NCI-H510A (cell line): ENCODE measurements at places on chromosomes 5 and 9.
A peak's percentile ranks its signal among the peaks of the same experiment; 100 is the strongest.

GRCh38 chr5:72302171-72302570 lies 17.9 kb downstream of the MRPS27 start:
- DNase-seq: no peak

DNA sequence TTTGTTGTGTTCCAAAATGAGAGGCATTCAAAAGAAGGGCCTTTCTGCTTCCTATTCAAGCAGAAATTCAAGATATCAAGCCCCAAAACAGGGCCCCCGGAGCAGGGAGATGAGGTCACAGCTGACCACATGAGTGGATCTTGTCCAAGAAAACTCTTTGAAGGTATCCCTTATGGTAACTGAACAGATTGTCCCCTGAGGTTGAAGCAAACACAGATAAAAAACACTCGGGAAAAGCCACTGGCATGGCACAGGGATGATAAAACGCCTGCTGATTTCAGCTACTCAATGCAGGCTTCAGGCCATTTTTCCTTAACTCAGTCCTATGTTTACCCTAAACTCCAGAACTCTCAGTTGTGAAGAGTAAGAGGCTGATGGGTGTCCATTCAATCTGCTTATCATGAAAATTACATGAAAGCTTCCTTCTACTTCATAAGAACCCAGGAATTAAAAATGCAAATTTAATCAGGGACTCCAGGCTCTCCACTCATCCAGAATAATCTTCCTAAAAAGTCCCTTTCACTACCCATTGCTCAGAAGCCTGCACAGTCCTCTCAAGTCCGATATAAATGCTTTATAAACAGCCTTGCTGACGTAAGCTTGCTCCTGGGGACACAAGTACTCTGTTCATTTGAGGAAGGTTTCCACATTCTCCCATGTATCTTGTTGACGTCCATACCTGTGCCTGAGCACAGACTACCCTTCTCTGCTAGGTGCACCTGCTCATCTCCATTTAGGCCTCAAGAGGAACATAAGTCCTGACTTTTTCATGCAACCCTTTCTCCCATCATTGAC lies 35.9 kb upstream of the SLC1A3 start:
- DNase-seq: no peak

GRCh38 chr5:83015676-83016075 lies 61.5 kb downstream of the TMEM167A start:
- DNase-seq: no peak

DNA sequence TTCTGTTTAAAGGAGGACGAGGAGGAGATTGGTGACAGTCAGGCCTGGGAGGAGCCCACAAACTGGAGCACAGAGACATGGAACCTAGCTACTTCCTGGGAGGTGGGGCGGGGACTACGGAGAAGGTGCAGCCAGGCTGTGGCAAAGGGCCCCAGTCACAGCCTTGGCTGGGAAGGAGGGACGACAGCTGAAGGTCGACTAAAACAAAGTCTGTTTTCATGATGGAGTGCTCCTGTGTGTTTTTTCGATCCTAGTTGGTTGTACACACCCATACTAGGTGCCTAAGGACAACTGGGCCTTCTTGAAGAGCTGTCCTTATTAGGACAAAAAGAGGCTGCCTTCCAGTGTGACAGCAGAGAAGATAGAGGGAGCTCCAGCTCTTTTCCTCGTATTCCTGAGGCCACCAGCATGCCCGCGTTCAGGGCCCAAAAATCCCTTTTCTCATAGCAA lies 2.9 kb downstream of the CCDC107 start:
- no peak for DNase-seq

- DNase-seq: no peak
Measured at GRCh38 chr9:77946969-77947620, 84.5 kb downstream of the GNAQ start.

DNA sequence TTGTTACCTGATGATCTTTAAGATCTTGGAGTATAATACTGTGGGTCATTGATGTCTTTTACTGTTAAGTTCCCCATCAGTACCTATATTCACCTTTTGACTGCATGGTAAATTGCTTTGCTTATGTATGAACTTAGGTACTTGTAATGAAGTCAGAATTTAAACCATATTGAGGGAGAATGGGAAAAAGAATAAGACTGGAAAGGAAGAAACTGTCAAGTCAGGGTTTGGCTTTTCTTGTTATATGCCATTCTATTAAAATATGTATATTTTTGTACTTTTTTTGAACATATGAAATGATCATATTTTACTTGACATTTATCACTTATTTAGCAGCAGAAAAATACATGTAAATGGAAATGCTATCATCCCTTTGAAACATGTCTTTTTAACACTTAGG lies 58.6 kb downstream of the KIAA1958 start:
- no peak for DNase-seq

GRCh38 chr9:124206391-124206790 lies 51.4 kb upstream of the NEK6 start:
- DNase-seq: peak; percentile 81

- no peak for DNase-seq
Measured at GRCh38 chr5:43312076-43312661, 1.0 kb downstream of the HMGCS1 start.

DNA sequence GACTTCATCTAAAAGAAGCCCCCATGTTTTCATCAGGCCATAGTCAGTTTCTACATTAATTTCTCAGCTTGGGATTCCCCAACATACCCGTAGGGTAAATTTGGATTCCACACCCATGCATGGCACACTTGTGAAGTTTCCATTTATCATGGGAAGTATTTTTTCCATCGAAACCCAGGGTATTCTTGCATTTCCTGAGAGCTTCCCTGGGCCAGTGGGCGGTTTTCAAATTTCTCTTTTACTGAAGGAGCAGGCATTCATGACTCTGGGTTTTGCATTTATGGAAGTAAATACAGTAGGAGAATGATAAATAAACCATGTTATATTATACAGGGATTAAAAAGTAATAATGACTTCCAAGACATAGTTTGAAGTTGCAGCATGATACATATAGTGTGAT lies 93.0 kb upstream of the MAP3K1 start:
- DNase-seq: no peak

DNA sequence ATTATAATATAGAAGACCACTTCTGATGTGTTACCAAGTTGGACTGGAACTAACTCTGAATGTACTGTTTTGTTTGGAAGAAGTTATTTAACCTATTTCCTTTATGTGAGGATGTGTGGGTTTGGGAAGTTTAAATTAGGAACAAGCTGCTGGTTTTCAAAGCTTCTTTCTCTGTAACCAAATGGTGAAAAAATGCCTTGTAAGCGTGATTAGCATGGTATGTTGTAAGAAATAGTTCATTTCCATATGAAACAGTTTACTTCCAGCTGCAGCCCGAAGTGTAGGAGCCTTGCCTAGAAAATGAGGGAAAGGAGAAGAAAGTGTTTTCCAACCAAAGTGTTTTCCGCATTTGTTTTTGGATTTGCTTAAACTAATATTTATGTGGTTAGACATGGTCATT lies 36.0 kb downstream of the TTC1 start:
- no peak for DNase-seq

GRCh38 chr5:82351754-82352145 lies 73.6 kb upstream of the RPS23 start:
- no peak for DNase-seq

DNA sequence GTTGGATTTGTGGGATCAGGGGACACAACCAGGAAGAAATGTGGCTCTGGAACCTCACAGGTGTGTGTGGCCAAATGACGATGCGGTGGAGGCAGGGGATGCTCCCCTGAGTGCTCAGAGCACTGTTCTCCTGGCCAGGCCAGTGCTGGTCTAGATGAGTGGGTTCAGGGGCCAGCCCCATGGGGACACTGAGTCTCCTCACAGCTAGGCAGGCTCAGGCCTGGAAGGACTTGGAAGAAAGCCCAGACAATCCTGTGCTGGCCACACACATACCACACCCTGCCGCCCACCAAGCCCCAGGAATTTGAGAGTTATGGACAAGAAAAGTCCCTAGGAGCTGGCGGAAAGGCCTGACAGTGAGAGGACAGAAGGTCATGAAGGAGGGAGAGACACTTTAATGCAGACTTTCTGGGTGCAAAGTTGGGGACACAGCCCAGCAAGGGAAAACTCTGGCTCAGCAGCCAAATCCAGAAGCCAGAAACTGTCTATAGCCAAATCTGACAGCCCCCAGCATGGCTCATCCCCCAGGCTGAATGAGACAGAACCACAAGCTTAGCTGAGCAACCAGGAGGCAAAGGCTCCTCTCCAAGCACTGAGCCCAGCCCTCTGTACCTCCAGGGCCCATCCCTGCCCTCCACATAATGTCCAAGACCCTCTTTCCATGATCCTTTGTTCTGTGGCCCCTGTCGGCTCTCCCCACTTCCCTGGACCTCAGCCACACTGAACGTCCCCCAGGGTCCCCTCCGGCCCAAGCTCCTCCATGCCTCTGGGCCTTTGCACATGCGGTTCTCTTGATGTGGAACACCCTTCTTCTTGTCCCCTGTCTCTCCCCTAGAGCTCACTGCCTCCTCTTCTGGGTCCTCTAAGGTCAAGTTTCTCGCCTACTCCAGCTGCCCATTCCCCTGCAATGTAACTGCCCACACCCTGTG lies 22.4 kb downstream of the LHX6 start:
- no peak for DNase-seq

- no peak for DNase-seq
Measured at GRCh38 chr5:79484731-79485130, 29.2 kb downstream of the HOMER1 start.

- DNase-seq: no peak
Measured at GRCh38 chr5:31291323-31291854, 97.9 kb downstream of the CDH6 start.

DNA sequence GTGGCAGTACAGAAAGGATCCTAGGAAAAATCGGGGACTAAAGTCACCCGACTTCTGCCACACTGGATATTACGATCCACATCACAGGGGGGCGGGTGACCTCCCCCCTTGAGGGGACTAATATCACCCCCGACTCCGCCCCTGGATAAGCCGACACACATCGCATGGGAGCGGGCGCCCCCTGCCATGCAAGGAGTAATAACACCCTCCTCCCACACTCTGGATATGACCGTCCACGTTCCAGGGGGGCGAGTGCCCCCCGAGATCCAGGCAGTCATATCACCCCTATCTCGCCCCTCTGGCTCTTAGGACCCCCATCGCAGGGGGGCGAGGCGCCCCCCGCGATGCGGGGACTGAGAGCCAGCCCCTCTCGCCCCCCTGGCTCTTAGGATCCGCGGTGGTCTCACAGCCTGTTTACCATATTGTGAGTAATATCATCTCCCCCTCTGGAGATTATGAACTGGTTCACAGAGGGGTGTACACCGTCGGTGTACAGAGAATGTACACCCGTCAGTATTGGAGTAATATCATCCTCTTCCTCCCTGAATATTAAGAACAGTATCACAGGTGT lies 423.0 kb downstream of the DIRAS2 start:
- DNase-seq: no peak

DNA sequence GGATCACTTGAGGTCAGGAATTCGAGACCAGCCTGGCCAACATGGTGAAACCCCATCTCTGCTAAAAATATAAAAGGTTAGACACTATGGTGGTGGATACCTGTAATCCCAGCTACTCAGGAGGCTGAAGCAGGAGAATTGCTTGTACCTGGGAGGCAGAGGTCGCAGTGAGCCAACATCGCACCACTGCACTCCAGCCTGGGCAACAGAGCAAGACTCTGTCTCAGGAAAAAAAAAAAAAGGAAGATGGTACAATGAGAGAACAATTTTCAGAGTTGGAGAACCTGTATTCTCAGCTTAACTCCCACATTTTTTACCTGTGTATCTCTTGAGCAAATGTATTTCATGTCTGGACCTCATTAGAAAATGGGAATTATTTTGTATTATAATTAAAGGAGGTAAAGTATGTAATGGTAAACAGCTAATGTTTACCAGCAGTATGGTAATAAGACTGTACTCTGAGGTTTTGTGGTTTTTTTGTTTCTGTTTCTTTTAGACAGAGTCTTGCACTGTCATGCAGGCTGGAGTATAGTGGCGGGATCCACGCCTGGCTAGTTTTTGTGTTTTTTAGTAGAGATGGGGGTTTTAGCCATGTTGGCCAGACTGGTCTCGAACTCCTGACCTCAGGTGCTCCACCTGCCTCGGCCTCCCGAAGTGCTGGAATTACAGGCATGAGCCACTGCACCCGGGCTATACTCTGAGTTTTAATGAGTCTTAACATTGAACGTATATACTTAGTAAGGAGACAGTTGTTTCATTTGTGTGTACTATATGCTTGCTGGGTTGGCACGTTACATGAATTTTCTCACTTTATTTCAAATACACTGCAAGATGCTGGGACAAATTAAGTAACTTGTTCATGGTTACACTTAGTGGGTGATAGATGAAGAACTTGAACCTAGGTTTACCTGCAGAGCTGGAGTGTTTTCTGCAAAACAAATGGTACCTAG lies 16.2 kb downstream of the UHRF2 start:
- DNase-seq: no peak

- DNase-seq: no peak
Measured at GRCh38 chr5:178417391-178417811, 172.8 kb downstream of the COL23A1 start.

- no peak for DNase-seq
Measured at GRCh38 chr5:142685418-142686209, at the start of gene FGF1. Gene FGF1 (minus strand): TSS chr5:142686090. CDS start chr5:142614127, 71,963 bp downstream.

DNA sequence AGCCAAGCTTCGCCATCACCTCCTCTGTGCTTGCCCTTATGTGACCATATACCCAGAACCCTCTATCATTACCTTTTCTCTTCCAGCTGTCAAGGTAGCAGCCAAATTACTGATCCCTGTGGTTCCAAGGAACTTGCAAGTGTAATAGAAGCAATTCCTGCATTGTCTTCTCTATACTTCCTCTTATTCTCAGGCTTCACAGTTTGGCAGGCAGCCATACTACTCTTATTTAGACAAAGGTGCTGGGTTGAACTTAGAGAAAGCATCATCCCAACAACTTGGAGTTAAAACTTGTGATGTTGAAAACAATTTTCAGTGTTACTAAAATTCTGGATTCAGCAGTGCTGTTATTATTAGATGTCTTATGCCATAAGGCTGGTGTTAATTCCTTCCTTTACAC lies 93.2 kb downstream of the NLN start:
- no peak for DNase-seq

- DNase-seq: no peak
Measured at GRCh38 chr5:72265032-72265877, 54.8 kb downstream of the MRPS27 start.

- no peak for DNase-seq
Measured at GRCh38 chr5:92930057-92930456, 651.0 kb downstream of the NR2F1-AS1 start.

DNA sequence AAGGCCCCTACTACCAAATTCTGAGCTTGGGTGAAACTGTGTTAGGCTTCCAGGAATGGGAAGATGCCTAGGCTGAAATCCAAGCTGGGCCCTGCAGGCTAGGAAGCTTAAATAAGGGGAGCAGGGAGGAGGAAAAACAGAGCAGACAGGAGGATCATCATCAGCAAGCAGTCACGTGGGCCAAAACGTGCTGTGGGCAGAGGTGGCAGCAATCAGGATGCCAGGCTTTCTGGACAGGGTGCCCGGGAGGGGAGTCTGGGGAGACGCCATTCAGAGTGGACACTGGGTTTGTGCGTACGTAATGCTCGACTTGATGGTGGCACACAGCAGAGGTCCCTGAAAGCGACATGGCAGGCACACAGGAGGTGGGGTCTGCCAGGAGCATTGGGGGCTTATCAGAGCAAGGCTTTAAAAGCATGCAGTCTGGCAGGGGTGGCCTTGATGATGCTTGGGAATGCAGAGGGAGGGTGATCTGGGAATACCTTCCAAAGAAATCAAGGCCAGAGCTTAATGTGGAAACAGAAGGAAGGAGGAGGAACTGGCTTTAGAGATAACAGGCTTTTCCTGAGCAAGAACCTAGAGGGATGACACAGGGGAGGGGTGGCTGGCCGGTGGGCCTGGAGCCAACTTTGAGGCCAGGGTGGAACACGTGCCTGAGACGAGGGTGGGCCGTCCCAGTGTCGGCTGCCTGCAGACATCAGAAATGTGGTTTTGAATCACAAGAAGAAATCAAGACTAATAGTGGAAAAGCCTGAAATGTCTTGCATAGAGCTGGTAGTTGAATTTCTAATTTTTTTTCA lies 212.5 kb downstream of the GADD45G start:
- no peak for DNase-seq
